D341Med (cell line): ENCODE measurements at places on chromosomes 4 and X.
A peak's percentile ranks its signal among the peaks of the same experiment; 100 is the strongest.

GRCh38 chr4:102641793-102642192, 119.0 kb downstream of the MANBA start:
- DNase-seq = no peak

DNA sequence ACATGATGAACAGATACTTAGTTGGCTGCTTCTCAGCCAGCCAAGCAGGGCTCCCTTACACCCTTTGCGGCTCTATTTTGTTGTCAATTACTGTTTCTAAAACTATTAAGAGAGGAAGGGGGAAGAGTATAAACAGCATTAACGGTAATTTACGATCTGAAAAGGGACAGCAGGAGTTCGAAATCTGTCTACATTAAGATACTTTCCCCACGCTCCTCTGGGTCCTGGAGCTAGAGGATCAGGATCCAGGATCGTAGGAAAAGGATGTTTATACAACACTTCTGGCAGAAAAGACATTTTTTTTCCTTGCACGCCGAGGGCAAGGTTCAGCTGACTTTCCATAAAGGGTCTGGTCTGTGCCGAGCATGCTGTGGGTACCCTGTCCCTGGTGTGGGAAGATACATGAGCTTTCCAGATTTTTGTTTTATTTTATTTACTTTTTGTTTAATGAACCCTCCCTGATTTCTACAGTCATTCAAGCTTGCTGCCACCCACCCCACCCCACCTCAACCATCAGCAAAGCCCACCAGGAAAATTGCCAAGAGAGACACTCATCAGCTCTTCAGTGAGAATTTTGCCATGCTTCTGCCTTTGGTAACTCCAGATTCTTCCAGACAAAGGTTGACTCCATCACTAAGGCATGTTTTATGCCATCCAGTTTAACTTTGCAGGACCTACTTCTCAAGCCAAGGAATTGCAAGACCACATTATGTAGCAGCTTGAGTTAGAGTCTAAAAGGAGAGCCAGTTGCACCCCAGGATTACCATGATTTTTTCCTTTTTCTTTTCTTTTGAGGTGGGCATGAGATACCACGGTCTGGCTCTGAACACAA, 188.1 kb downstream of the QDPR start:
- DNase-seq = no peak

DNA sequence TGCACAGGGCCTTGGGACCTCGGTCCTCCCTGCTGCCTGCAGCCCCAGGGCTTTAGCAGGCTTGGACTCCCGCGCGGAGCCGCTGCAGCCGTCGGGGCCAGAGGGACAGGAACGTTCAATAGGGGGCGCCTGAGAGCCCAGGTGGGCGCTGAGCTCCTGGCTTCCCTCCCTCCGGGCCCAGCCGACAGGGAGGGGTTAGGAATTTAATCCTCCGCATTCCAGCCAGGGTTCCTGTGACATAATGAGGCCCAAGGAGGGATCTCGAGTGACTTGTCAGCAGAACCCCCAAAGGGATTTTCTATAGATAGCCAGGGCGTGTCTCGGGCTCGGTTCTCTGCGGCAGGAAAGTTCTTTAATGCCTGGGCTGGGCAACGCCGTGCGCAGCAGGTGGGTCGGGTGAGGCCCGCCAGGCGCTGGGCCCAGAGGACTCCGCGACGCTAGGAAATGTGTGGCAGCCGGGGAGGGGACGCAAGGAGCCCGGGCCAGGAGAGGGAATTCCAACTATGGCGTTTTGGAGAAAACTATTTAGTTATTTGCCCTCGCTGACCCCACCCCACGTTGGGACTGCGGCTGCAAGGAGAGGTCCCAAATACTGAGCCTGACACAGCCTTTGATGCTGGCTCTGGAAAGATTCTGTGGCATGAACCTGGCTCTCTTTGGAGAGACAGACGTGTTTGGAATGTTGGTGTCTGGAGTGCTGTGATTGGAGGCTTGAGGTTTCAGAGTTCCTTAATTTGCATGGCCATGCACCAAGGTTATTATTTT, 285.2 kb upstream of the GATB start:
- peak; percentile 86 for DNase-seq

DNA sequence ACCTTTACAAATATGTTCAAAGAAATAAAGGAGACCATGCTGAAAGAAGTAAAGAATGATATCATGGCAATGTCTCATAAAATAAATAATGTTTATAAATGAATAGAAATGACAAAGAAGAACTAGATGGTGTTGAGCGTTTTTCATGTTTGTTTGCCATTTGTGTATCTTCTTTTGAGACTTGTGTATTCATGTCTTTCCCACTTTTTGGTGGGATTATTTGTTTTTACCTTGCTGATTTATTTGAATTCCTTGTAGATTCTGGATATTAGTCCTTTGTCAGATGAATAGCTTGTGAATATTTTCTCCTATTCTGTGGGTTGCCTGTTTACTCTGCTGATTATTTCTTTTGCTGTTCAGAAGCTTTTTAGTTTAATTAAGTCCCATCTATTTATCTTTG, 732.4 kb downstream of the FAT4 start:
- no peak for DNase-seq

DNA sequence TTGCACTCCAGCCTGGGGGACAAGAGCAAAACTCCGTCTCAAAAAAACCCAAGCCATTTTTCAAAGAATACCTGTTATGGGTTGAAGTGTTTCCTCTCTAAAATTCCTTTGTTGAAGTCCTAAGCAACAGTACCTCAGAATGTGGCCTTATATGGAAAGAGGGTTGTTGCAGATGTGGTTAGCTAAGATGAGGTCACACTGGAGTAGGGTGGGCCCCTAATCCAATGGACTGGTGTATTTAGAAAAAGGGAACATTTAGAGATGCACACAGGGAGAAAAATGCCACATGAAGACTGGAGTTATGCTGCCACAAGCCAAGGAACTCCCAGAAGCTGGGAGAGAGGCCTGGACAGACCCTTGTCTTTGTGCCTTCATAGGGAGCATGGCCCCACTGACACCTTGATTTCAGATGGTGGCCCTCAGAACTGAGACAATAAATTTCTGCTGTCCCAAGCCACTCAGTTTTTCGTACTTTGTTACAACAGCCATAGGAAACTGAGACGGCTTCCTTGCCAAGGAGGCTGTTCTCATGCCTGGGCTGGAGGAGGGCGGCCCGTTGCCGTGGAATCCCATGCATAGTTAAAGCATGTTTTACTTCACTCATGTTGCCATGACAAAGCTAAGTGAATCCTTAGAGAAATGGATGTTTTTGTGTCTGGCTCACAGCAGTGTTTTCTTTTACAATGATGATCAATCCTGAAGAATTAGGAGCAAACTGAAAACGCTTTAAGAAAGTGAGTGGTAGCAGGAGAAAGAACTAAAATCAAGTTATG, 16.5 kb downstream of the TRAPPC2 start:
- DNase-seq = no peak

GRCh38 chr4:145099653-145100052, 1.5 kb downstream of the ABCE1 start:
- no peak for DNase-seq

- DNase-seq = no peak
These were observed 52.8 kb downstream of the P2RY10 start for GRCh38 chrX:78997870-78998558.

DNA sequence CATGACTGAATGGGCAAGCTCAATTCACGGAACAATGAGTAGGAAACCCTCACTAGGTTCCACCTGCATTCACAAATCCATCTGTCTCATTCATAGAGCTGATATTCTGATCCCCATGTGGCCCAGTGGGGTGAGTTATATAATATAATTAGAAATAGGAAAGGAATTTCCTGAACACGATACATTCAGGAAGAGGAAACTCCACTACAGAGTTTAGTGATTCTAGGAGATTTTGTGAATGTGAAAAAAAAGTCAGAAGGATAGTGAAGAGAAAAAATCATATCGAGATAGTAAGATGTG, 471.2 kb downstream of the GASK1B start:
- DNase-seq = no peak

DNA sequence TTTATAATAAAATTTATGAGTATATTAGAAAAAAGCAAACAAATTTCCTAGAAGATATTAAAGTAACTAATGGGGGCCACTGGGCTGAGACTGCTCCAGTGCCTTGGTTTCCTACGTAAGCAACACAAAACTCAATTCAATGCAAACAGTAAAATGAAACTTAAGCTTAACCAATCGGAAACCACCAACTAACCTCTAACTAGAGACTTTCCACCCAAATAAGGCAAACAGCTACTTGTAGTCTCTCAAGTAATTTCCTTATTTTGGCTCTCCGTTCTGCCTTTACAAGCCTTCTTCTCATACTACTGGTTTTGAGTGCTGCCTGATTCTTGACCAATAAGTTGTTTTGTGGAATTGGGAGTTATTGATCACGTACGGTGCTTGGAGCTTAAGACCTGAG, 167.3 kb upstream of the VEGFC start:
- DNase-seq = no peak

GRCh38 chr4:183214912-183215488, 105.1 kb downstream of the CLDN22 start:
- DNase-seq = no peak

- no peak for DNase-seq
These were observed 25.1 kb upstream of the USO1 start for GRCh38 chr4:75699299-75699698.

- DNase-seq = no peak
These were observed 2.9 kb downstream of the RAPGEF2 start for GRCh38 chr4:159105761-159106243.

- peak; percentile 53 for DNase-seq
These were observed 35.7 kb downstream of the ACE2 start for GRCh38 chrX:15564981-15565579.

DNA sequence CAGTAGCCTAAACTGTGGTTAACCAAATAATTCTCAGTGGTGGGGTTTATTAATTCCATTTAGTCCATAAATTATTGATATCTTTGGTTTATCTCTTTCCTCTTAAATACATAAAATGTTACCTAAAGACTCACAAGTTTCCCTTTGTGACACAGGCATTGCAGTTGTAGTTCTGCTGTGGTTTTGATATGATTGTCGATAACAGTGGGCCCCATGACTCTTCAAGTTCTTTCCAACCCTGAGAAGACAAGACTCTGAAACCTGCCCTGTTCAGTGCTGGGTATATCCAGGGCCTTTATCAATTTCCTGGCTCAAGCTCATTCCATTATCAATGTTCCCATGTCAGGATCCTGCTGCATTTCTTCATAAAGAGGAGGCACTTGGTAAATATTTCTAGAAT, 117.9 kb upstream of the TBC1D9 start:
- DNase-seq = no peak

DNA sequence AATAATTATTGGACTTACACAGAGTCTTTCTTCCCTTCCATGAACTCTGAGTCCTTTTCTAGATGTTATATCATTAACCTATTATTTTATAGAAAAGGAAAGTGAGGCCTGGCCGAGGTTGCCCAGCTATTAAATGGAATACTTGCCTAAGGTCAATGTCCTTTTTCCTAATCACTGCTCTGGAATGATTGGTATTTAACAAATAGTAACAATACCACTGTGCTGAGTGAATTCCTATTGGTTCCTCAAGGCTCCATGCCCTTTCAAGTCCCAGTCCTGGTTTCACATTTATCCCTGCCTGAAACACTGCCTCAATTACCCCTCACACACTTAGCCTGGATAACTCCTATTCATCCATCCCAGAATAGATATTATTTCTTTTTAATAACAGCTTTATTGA, 6.2 kb downstream of the TCEAL9 start:
- DNase-seq = no peak

DNA sequence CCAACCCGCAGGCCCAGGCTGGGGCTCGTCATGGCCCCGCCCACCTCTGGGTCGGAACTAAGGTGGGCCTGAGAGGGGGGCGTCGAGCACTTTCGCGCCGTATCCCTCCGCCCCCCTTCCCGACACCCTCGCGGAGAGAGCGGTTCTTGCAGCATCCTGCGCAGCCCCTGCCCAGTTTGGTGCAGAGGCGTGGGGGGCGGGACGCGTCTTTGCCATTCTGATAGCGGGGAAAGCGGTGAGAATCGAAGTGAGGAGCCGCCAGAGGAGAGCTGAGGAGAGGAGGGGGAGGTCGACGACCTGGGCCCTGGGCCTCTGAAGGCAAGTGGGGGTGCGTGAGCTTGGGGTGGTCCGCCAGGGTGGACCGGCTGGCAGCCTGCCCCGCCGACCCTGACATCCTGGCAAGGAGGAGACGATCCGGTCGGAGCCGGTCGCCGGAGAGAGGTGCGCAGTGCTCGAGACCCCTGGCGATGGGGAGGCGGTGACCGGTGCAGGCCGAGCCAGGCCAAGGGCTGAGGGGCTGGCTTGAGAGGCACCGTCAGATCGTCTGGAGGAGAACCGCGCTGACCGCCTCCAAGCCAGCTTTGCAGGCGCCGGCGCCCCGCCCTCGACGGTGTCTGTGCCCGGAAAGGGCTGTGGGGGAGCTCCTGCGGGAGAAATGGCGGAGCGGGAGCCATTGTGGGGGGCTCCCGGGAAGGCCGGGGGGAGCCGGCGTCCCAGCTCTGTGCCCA, 25.5 kb downstream of the GPRASP3 start:
- no peak for DNase-seq

- no peak for DNase-seq
These were observed 8.9 kb downstream of the FHIP1A start for GRCh38 chr4:151417766-151418376.
